ENCODE measurements at places on chromosomes 4 and X. TPM values are rescaled to one million over a fixed set of nuclear protein-coding genes. Genes with fewer than 3 reads are reported as not detected.

TLR10 gene
- 0.40 TPM for total RNA-seq

EDNRA gene
- 5.5 TPM for total RNA-seq

ESX1 gene
- not detected for total RNA-seq

PNMA6E gene
- total RNA-seq: not detected

PUDP gene
- 13.9 TPM for total RNA-seq

GLUD2 gene
- 0.52 TPM for total RNA-seq

FREM3 gene
- total RNA-seq: not detected

F8A2 gene
- not detected for total RNA-seq

RNF212 gene
- 1.4 TPM for total RNA-seq

UGT2A1 gene
- not detected for total RNA-seq

XPNPEP2 gene
- 0.36 TPM for total RNA-seq

ATP2B3 gene
- not detected for total RNA-seq

MAGEC3 gene
- not detected for total RNA-seq

- no peak for ATAC-seq
Measured at GRCh38 chrX:15496824-15497223, 3.7 kb upstream of the PIR start.

DNA sequence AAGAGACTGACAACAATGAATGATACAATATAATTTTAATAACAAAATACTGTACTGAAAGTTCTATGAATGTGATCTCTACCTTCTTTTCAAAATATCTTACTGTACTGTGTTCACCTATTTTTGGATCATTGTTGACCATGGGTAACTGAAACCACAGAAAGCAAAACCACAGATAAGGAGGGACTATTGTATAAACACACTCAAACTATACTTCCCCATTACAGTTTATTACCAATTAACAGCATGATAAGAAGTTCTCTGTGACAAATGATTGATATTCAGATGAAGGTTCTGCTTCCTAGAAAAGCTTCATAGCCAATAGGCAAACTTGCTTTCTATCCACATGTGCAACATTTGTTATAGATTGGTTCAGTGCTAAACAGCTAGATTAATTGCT lies 50.1 kb downstream of the GABRG1 start:
- no peak for ATAC-seq

- no peak for ATAC-seq
Measured at GRCh38 chr4:33941854-33942253, 2302.5 kb downstream of the ARAP2 start.

- ATAC-seq: no peak
Measured at GRCh38 chr4:37797374-37797773, 29.1 kb upstream of the PGM2 start.

GRCh38 chrX:131747173-131747572 lies 203.3 kb downstream of the OR13H1 start:
- peak; percentile 94 for ATAC-seq

GRCh38 chr4:4800646-4801408 lies 58.6 kb upstream of the MSX1 start:
- no peak for ATAC-seq

GRCh38 chr4:69088473-69088872 lies 7.8 kb upstream of the UGT2B7 start:
- no peak for ATAC-seq

- ATAC-seq: no peak
Measured at GRCh38 chrX:10509397-10509796, 111.0 kb downstream of the MID1 start.

DNA sequence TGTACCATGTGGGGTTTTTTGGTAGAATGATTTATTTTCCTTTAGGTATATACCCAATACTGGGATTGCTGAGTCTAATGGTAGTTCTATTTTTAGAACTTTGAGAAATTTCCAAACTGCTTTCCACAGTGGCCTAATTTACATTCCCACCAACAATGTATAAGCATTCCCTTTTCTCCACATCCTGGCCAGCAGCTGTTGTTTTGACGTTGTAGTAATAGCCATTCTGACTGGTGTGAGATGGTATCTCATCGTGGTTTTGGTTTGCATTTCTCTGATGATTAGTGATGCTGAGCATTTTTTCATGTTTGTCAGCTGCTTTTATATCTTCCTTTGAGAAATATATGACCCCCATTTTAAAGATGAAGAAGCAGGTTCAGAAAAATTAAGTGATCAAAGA lies 153.7 kb downstream of the CBR4 start:
- no peak for ATAC-seq

DNA sequence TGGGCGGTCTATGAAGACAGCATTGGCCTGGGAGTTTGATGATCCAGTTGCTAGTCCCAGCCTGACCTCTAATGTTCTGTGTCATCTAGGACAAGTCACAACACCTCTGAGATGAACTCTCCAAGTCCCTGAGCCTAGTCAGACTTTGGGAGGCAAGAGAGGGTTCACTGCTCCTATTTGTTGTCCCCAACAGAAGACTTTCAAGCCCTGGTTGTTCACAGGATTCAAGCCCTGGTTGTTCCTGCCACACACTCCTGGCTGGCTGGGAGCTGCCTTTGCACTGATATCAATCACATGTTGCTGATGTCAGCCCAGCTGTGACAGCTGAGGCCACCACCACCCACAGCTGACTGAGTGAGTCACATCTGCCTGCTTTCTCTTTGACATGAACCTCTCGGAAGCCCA lies 253.2 kb upstream of the RASGEF1B start:
- ATAC-seq: peak; percentile 92

DNA sequence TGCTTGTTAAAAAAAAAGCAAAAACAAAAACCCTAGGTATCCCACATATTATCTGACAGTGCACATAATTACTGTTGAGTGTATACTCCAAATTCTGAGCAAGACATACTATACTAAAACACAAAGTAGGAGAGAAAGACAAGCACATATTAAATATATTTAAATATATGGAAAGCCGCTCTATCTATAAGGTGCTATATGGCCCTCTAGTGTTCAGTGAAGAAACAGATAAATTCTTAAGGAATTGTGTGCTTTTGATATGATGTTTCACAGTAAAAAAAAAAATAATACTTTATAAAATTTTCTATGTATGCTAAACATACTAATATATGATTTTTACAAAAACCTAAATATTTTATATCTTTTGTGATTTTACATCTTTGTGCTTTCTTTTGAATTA lies 137.8 kb downstream of the FBXW7 start:
- no peak for ATAC-seq

GRCh38 chrX:88991583-88992132 lies 244.6 kb downstream of the CPXCR1 start:
- no peak for ATAC-seq

- ATAC-seq: no peak
Measured at GRCh38 chr4:168361365-168362024, 42.9 kb upstream of the DDX60 start.

GRCh38 chr4:169906104-169906503 lies 120.1 kb downstream of the MFAP3L start:
- no peak for ATAC-seq

DNA sequence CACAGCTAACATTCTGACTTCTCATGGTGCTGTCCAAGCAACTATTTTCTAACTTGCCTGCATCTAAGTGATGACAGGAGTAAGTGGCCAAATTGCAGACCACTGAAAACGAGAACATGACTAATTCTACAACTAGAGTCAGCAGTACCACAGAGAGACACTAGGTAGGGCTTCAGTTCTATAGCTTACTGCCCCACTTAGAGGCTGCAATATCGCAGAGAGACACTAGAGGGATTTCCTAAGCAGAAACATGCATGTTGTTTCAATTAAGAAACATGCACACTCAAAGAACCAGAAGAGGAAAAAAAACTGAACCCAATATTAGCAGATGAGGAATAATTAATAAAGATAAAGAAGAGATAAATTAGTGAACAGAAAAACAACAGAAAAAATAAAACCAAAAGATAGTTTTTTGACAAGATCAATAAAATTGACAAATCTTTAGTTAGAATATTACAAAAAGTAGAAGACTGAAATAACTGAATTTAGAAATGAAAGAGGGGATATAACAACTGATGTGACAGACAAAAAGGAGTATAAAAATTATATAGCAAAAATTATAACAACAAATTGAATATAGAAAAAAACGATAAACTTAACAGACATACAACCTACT lies 100.8 kb downstream of the SPIN4 start:
- peak; percentile 96 for ATAC-seq

DNA sequence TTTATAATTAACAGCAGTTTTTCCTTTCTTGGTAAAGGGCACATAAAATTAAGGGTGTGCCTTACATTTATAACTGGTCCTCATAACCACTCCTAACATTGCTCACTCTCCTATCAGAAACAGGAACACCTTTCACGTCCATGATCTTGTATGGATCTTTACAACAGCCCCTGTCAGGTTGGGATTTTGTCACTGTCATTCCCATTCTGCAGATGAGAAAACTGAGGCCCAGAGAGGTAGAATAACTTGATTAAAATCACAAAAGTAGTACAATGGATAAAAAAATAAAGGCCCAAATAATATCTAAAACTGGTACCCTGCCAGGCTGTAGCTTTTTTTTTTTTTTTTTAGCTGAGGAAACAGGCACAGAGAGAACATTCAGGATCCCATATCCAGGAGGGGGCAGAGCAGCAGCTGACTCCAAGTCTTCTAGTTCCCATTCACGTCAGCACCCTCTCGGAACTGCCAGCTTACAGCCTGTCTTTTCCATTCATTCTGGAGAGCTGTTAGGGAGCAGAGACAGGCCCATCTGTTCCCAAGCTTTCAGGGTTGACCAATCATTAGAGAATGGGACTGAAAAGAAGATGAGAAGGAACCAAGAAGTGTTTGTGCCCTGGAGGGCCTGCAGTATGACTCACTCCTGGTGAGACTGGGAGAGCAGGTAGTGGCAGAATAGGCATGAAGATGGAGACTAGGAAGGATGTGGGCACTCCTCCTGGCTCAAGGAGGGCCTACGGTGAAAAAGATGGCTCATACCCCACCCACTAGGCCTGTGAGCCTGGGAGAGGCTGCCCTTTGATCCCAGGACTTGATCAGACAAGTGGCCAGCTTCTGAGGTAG lies 7.3 kb downstream of the SUV39H1 start:
- peak; percentile 94 for ATAC-seq

GRCh38 chr4:152607178-152607577 lies 71.3 kb upstream of the FBXW7 start:
- no peak for ATAC-seq

GRCh38 chrX:45347877-45348276 lies 147.2 kb upstream of the DIPK2B start:
- ATAC-seq: no peak

DNA sequence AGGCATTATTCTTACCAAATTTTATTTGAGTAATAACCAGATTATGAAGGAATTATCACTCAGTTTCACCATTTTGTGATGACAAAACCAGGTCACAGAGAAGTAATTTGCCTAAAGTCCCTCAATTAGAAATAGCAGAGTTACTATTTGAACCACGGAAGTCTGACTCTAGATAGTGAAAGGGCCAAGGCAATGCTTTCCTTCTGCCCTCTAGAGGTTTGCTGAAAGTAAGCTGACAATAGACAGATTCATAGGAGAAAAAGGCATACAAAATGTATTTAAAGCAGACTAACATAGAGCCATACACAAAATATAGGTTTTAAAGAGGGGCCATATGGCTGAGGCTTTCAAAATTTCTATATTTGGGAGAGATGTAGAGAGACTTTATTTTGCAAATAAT lies 43.1 kb downstream of the CXXC4 start:
- no peak for ATAC-seq

- no peak for ATAC-seq
Measured at GRCh38 chr4:38226170-38226569, 266.0 kb downstream of the PTTG2 start.

DNA sequence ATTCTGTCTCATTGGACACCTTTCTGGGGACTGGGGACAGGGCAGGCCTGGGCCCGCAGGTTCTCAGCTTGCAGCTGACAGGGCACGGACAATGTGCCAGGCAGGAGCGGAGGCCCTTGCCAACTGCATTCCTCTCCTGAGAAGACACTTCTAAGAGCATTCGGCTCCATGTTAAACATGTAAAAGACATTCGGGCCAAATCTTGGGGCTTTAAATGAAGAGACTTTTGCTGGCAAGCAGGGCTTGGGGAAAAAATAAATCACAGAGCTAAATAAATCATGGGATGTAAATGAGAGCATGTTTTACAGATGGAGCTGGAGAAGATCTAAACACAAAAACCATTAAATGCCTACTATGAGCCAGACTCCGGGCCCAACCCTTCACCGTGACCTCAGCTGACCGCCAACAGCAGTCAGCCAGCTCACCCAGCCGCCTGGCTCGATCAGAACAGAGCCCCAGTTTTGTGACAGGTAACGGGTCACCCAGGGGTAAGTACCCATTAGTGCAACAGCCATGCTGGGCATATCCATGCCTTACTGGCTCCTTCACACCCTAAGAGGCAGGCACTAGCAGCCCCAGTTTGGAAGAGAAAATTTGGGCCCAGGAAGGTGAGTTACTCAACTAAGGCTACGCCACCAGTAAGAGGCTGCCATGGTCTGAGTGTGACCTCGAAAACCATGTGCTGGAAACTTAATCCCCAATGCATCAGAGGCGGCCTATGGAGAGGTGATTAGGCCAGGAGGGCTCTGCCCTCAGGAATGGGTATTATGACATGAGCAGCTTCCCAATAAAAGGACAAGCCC lies 14.7 kb downstream of the WDR1 start:
- no peak for ATAC-seq

GRCh38 chr4:18203966-18204365 lies 182.4 kb upstream of the LCORL start:
- no peak for ATAC-seq

- no peak for ATAC-seq
Measured at GRCh38 chr4:2882341-2882740, 38.7 kb downstream of the ADD1 start.

DNA sequence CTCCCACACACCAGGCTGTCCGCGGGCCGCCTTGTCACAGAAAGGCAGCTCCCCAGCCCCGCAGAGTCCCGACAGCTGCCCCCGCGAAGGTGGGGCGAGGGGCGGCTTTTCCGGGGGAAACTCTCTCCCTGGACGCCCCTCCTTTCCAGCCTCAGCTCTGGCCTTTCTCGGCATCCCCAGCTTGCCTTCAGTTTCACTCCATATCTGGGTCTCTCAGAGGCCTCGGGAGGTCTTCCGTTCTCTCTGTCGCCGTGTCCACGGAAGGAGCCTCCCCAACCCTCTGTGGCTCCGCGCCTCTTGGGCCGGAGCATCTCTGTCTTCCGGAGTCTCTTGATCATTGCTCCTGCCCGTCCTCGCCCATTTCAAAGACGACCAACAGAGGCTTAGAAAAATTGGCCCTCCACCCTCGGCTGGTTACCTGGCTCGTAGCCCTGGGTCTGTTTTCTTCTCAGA lies 6.1 kb upstream of the MSX1 start:
- no peak for ATAC-seq

DNA sequence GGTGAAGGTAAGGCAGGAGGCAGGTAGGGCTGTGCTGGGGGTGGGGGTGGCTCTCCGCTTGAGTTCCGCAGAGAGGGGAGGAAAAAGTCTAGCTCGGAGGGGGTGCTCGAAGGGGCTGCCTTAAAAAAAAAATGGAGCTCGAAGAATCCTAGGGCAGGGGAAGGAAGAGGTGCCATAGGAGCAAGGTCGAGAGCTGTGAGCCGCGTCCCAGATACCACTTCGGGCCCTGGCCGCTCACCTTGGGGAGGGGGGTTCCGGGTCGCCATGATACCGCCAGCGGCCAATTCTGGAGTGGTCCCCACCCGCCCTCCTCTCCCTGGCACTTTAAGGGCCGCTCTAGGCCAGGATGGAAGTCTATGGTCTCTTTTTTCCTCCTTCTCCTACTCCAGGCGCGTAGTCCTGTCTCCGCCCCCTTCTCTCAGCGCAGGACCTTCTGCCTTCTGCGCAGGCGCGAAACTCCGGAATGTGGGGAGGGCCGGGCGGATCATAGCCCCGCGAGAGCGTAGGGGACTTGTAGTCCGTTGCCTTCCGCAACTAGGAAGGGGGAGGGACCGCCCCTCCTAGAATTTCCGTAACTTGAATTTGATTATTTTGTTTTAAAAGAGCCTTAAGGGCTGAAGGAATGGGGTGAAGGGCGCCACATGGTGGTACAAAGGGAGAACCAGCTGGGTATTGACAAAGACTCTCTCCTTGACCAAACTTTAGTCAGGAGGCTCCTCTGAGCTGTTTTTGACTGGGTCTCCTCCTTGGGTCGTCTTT lies at the start of gene FUNDC1:
TSS of gene FUNDC1 (minus strand) at position 293 of the 759 bp plus-strand sequence. CDS start at position 266, 27 bp downstream.
- peak; percentile 99 for ATAC-seq
